Cerebellum (tissue), 4 donors: ENCODE measurements at places on chromosomes 6 and 20. TPM values are rescaled to one million over a fixed set of nuclear protein-coding genes. Genes with fewer than 3 reads are reported as not detected.
A peak's percentile ranks its signal among the peaks of the same experiment; 100 is the strongest.

GRCh38 chr6:117505311-117505710 is 22.8 kb downstream of the DCBLD1 start:
- DNase-seq: no peak

- DNase-seq: peak; percentile 7
Observed at GRCh38 chr6:49462599-49462926, 490 bp downstream of the MMUT start.

GRCh38 chr20:42795111-42795695 is 394.5 kb downstream of the PTPRT start:
- DNase-seq: no peak

- no peak for DNase-seq
Observed at GRCh38 chr6:149320796-149321195, 3.3 kb downstream of the TAB2 start.

DNA sequence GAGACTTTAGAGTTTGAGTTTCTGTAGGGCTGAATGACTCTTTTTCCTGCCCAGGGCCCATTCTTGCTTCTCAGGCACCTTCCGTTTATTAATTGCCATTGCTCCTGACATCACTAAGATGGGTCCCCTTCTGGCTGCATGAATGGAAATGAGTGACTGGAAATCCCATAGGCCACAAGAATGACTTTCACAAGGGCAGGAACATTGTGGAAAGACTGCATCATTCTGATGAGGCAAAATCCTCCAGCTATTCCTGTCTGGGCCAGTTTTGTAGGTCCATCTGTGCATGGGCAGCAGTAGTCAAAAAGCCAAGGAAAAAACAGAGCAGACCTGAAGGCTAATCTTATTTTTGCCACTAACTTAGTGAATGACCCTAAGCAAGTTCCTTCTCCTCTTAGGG is 19.3 kb downstream of the TMEM74B start:
- no peak for DNase-seq

- DNase-seq: peak; percentile 27
Observed at GRCh38 chr6:89997456-89998445, 103.5 kb downstream of the GJA10 start.

DNA sequence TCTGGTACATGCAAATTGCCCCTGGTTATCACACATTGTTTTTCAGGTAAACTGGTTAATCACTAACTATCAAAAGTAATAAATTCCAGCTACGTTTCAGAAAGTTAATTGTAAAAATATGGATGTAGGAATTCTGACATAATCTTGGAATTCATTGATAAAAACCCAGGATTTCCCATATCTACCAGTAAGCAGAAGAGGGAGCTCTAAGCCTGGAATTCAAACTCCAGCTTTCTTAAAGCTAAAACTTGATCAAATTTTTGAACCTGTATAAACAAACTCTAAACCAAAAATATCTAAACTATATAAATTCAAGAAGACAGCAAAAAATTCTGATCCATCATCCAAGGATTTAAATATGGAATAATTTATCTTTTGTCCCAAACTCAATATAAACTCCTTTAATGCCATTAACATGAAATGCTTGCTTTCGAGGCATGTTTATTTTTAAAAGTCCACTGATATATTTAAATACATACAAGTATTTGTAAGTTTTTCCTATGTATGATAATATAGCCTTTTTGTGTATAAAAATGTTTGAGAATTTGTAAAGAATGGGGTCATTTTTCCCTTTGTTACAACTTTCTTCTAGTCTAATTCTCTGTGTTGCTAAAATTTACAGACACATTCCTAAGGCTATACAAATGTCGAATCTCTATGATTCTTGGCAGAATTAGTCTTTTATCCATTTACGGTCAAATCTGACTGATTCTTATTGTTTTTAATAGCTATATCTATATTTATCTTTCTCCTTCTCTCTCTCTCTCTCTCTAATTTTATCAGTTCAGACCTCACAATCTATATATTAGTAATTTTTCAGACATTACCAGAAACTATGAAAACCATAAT is 91.4 kb upstream of the RNF217 start:
- DNase-seq: peak; percentile 23

The ADA gene
- total RNA-seq: 1.7 TPM

The PGC gene
- 0.36 TPM for total RNA-seq

The CCN5 gene
- not detected for total RNA-seq
